Renal pelvis (tissue), 12 donors: ENCODE measurements at places on chromosomes 1 and 21.

GRCh38 chr1:186532466-186532865, 71.6 kb upstream of the PDC start:
- DNase-seq, result no peak

GRCh38 chr1:180415985-180416633, 86.3 kb downstream of the ACBD6 start:
- no peak for DNase-seq

DNA sequence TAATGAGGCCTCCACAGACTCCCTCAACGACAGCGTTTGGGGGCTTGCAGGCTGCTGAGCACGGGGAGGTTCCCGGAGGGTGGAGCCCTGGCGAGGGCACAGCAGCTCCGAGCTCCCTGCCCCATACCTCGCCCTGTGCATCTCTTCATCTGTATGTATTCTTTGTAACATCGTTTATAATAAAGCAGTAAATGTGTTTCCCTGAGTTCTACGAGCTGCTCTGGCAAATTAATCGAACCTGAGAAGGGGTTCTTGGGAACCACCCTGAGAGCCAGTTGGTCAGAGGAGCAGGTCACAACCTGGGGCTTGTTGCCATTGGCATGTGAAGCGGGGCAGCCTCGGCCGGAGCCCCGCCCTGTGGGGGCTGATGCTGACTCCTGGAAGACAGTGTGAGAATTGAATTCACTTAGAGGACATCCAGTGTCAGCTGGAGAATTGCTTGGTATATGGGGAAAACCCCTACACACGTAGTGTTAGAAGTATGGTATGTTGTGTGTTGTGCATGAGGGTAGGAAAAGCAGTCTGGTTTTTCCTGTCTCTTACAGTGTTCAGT, 11.5 kb downstream of the SLC37A1 start:
- no peak for DNase-seq

GRCh38 chr1:108708691-108709660, 3.7 kb upstream of the FNDC7 start:
- DNase-seq, result no peak

DNA sequence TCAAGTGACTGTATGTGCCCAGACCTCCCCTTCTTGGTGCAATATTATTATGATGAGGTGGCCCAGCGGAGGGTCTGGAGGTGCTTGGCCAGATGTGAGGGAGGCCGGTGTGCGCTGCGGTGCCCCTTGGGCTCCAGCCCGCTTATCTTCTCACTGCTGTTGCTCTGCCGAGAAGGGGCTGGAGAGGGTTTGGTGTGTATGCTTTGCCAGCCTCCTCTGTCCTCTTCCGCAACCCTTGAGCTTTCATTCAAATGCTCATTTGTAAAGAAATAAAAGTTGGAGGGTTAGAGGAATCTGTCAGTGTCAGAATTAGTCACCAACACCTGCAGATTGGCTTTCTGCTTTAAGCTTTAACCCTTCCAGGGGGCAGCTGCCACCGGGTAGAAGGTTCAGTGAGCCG, 19.7 kb downstream of the RNF220 start:
- DNase-seq, result no peak

DNA sequence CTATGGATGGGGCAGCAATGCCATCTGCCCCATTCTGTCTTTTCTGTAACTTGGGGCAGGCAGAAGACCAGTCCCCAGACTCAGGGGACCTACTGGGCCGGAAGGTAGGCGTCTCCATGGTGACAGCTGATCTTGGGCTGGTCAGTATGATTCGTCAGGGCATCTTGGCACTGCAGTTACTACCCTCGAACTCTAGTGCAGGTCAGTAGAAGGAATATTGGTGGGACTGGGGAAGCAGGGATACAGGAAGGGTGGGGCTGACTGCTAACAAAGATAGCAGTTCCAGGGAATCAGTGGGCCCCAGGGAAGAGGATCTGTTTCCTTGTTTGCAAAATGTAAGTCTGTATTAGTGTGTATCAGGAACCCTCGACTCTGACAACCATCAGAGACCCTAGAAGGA, 26.2 kb downstream of the SZT2 start:
- DNase-seq, result no peak

DNA sequence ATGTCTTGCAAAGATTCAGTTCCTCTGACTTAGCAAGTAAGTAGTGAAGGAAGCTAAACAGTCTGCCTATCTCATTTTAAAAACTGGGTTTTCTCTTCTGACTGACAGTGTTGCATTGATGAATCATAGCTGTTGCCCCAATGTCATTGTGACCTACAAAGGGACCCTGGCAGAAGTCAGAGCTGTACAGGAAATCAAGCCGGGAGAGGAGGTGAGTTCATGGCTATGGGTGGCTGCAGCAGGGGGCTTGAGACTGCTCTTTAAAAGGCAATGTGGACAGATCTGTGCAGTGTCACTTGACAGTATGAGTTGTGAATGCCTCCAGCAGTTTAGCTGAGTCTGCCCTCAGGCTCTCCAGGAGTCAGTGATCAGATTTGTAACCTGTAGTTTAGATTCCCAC, 46.6 kb downstream of the SMYD2 start:
- no peak for DNase-seq

DNA sequence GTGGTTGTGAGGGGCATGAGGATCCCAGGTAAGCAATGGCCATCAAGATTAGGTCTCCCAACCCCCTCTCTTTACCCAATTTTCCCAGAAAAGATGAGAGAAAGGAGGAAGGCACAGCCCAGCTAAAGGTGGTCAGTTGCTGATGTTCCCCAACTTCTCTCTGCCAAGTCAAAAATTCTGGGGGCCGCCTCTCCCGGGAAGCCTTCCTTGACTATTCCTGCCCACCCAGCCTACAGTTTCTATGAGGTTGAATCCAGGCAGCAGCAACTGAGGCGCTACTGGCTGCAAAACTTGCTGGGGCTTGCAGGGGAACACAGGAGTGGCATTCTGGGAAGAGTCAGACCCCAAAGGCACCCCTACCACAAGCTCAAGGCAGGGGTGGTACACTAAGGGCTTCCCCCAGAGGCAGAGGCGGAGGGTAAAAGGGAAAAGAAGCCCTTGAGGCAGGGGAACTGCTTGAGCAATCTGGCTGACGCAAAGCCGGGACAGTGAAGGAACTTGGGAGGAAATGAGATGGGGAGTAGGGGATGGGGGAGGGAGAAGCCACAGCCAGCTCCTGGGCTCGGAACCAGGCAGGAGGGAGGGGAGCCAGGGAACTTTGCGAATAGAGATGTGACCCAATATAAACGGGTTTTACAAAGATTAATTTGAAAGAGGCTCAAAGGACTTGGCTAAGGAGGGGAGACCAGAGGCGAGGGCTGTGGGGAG, 31.2 kb downstream of the SDC3 start:
- DNase-seq, result no peak

DNA sequence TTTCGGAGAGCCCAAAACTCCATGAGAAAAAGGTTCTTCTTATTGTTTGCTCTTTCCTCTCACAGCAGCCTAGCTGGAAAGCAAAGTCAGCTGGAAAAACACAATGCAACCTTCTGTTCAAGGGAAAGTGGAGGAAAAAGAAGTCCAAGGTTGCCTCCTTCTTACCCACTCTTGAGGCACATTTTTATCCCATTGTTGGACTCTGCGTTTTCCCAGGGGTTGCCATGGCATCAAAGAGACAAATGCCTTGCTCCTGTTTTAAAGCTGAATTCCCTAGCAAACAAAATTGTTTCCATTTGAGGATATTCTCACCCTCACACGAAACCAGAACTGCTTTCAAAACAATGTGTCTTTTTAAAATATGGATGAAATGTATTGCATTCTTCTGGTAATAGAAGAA, 45.1 kb upstream of the PALMD start:
- no peak for DNase-seq

GRCh38 chr1:100353988-100354387, 1.7 kb downstream of the CDC14A start:
- peak; percentile 57 for DNase-seq

- peak; percentile 28 for DNase-seq
Observed at GRCh38 chr1:67687649-67688048, 2.6 kb downstream of the GADD45A start.

- DNase-seq, result no peak
Observed at GRCh38 chr1:37118790-37119189, 84.5 kb upstream of the GRIK3 start.

DNA sequence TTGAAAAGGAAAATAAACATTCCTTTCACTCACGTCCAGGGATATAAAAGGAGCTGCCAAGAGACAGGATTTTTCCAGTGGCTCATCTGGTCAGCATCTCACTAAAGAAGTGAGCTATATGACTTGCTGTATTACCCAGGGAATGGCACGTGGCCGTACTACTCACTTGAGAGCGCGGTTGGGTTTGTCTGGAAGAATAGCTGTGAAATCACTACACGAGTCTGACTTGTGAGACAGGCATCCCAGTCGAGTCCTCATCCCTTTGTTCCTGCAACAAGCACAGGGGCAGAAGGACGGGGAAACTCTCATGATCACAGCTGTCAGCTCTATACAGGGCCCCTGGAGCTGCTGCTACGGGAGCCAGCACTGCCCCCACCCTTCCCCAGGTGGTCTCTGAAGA, 17.7 kb downstream of the RGS8 start:
- no peak for DNase-seq

DNA sequence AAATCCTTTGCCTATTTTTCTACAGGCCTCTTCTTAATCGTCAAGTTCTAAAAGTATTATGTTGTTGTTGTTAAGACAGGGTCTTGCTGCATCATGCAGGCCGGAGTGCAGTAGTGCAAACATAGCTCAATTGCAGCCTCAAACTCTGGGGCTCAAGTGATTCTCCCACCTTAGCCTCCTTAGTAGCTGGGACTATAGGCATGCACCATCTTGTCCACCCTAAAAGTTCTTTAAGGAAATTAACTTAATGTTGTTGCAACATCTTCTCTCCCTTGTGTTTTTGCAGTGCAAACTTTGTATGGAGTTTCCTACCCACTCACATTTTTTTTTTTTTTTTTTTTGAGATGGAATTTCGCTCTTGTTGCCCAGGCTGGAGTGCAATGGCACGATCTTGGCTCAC, 4.1 kb upstream of the VHLL start:
- no peak for DNase-seq
